HL-60 (cell line): ENCODE measurements at places on chromosomes 16 and 17.

DNA sequence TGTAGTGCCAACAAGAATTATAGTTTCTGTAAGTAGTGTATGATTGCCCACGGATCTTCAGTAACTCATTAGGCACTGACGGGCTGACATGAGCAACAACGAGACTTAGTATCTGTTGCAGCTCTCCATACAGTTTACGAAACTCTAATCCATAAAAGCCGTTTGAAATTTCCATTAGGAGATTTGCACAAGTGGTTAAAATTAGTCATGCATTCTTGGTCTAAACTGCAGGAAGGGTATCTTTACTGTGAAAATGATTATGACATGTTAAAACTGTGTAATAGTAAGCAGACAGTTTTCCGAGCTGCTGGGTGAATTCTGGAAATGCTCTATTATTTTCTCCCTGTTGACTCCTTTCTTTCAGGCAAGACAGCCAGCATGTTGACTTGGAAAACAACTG is 605.0 kb downstream of the WWOX start:
- no peak for DNase-seq

- DNase-seq, result peak; percentile 82
These were observed 9.0 kb downstream of the TMEM92 start for GRCh38 chr17:50283246-50283645.

DNA sequence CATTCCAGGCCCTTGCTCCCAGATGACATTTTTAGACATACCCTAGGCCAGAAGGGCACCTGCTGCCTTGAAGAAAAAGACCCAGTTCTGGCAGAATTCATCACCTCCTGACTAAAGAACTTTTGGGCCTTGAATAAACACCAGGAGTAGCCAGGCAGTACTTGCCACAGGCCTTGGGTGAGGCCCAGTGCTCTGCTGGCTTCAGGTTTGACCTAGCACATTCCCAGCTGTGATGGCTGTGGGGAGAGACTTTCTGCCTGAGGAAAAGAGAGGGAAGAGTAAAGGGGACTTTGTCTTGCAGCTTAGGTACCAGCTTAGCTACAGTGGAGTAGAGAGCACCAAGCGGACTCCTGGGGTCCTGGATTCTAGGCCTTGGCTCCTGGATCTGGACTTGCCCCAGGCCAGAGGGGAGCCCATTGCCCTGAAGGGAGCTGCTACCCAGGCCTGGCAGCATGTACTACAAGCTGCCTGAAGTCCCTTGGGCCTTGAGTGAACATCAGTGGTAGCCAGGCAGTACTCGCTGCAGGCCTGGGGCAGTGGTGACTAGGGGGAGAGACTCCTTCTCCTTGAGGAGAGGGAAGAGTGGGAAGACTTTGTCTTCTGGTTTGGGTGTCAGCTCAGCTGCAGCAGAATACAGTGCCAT is 44.3 kb downstream of the ABCA8 start:
- DNase-seq, result no peak

- peak; percentile 85 for DNase-seq
These were observed 5.9 kb upstream of the MAP2K3 start for GRCh38 chr17:21278450-21279197.

- DNase-seq, result no peak
These were observed 4.3 kb upstream of the KRTAP3-1 start for GRCh38 chr17:41013181-41013580.

DNA sequence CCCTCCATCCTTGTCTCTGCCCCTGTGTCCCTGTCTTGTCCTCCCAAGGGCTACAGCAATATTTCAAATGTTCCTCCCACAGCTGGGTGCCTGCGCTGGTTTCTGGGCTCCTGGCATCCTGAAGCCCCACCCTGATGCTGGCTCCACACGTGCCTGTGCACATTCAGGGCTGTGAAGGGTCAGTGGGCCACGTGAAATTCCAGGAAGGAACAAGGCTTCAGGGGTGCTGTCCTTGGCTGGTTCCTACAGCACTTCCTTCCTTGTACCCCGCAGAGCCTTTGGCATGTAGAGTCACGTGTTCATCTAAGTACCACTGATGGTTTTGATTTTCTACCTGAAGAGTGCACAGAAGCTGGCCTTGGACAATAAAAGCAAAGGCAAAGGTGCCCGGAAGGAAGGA is 57.7 kb upstream of the NLK start:
- no peak for DNase-seq

DNA sequence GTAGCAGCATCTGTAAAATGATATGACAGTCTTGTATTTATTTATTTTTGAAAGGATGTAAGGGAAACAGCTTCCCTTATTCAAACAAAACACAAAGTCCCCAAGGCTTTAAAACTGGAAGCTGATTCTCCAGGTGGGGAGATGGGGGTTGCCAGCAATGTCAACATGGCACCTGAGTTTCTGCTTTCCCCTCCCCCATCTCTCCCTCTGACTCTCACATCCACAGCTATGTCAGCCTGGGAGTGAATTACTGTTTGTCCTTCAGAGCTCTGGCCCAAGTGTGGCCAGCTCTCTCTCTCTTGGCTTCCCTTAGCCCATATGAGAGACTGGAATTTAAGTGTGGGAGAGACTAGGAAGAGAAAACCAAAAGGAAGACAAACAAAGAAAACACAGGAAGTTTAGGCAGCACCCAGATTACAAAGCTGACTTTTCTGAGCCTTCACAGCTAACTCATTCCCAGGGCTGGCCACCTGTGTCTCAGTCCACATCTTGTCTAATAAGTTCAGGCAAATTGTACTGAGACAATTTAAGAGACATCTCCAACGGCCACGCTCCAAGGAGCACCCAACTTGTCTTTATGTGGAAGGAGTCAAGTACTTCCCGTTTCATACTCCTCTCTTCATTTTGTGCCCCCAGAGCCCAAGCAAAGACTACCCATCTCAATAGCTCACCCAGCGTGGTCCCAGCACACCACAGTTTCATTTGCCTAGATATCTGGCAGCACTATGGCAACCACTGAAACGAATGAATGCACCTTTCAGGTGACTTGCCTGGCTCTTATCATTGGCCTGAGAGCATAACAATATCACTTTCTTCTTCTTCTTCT is 69.2 kb downstream of the SOX9 start:
- no peak for DNase-seq
